ENCODE measurements at places on chromosomes 4 and X.

DNA sequence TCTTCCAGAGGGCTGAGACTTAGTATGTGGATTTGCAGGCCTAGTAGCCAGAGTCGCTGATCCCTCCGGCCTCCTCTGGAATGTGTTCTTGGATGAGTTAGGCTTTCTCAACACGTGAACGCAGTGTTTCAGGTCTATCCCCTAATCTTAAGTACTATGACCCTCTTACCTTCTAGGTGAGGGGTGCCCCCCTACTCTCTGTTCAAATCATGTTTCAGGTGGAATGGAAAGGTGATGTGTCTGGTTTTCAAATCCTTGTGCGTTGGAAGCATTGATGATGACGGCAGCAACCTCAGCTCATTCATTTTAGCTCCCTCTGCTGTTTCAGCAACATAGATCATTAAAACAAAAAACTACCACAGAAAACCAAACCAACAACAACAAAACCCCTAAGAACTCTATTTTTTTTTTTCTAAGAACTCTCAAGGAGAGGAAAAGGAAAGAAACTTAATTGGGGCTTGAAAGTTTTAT is 56.4 kb downstream of the RWDD4 start:
- no peak for DNase-seq

GRCh38 chr4:8709729-8710360 is 117.3 kb downstream of the CPZ start:
- DNase-seq = no peak

- DNase-seq = no peak
Observed at GRCh38 chrX:10986616-10987015, 124.5 kb upstream of the HCCS start.

- no peak for DNase-seq
Observed at GRCh38 chr4:71729856-71730255, 54.0 kb downstream of the GC start.

DNA sequence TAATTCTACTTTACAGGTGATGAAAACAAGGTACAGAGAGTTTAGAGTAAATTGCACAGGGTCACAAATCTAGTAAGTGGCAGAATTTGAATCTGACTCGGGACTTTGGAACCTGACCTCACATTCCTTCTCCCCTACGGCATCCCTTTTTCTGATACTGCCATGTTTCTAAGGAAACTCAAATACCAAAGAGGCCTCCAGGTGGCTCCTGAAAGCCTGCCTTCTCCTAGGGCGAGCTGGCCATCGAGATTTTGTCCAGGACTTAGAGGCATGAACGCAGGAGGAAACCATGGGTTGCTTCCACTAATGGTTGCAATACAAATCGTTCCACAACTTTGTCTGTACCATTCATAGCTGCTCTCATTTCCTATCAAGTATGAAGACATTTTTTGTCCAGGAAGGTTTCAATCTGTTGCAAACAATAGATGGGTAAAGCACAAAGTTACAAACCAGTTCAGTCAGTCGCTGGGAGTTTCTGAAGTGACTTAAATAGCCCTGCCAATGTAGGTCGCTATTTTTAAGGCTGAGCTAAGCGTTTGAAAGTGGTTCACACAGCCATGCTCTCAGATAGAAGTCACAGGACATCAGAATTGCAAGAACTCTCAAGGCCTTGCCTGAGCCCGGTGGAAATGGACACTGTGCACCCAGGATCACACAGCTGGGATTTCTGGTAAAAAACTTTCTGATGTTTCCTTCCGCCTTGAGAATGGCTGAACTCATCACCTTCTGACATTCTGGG is 296.6 kb upstream of the PRPS2 start:
- DNase-seq = no peak

DNA sequence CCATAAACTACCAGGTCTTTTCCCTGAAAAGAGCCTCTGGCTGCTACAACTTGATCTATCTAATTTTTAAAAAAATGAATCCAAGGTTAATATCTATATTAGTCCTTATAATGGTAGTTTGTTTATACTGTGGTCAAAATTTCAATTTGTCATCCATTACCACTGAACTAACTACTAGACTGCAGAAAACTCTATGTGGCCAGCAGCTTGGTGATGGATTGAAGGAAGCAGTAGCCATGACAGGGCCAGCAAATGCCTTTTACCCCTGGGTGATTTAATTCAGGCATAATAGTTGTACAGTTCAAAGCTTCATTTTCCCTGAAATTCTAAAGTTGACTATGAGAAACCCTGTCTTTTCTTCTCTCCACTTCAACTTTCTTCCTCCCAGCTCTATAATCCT is 30.4 kb upstream of the PPARGC1A start:
- no peak for DNase-seq

DNA sequence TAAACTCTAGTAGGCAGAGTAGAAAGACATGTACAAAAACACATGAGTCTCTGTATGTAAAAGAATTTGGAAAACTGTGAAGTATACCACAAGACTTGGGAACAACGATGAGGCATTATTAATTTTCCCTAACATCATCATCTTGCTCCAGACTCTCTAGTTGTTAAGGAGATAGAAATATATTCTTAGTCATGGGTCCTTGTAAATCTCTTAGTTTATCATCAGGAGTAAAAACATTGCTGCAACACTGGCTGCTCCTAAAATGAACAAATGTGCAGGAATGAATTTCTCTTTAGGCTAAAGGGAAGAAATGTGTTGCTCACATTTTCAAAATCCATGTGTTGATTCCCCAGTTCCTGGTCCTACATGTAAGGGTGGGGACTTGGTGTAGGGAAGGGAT is 384.6 kb downstream of the STIM2 start:
- no peak for DNase-seq

- DNase-seq = no peak
Observed at GRCh38 chr4:139682741-139683151, 17.1 kb downstream of the MGST2 start.

DNA sequence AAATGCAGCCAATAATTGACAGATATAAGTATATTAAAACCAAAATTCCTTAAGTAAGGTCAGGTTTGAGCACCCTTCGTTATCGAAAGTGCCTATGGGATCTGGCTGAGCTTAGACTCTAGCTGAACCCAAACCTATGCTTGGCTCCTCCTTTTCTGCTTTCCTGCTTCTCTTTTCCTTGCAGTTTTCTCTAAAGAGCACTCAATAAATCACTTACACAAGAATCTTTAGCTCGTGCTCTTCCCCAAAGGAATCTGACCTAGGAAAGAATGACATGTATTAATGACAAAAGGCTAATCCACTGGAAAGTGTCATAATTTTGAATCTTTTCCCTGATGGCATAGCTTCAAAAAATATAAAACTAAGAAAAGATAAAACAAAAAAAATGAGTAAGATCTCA is 282.7 kb downstream of the DKK2 start:
- no peak for DNase-seq

GRCh38 chr4:28776004-28776403 is 1915.4 kb downstream of the STIM2 start:
- DNase-seq = no peak

DNA sequence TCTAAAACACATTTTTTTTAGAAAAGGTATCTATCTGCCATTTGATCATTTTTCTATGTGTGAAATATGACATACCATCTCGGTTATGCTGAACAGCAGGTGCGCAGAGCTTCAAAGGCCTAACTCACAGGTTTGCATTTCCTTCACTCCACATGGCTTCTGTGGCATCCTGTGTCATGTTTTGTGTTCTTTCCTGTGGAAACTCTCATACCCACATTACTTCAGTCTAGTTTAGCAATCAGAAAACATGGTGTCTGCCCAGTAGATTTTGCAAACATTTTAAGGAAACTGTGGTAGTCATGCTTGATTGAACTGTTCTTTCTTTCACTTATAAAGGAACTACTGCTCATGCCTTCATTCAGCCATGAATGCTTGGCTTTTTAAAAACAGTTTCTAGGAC is 11.3 kb upstream of the ARAP2 start:
- DNase-seq = no peak

DNA sequence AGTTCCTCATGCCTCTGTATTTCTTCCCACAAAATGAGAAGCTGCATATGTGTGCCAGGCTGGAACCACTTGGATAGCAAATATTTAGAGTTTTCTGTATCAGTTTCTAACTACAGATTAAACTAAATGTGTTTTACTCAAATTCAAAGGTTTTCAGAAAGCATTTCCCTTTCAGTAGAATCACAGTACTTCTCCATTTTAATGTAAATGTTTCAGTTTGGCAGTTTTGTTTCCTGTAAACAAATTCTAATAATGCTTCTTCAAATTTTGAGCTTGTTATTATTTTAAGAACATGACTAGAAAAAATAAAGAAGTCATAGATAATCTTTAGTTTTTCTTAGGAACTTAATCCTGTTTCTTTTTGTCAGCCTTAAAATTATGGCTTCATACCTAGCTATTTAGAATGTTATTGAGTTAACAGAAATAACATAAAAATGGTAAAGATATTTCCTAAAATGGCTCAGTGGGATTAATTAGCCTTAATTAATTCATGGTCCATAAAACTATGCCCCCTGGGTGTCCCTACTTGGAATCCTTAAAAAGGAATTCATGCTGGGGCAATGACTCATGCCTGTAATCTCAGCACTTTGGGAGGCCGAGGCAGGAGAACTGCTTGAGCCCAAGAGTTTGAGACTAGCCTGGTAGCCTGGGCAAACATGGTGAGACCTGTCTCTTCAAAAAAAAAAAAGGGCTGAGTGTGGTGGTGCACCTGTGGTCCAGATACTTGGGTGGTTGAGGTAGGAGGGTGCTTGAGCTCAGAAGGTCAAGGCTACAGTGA is 83.8 kb upstream of the GPR34 start:
- no peak for DNase-seq

DNA sequence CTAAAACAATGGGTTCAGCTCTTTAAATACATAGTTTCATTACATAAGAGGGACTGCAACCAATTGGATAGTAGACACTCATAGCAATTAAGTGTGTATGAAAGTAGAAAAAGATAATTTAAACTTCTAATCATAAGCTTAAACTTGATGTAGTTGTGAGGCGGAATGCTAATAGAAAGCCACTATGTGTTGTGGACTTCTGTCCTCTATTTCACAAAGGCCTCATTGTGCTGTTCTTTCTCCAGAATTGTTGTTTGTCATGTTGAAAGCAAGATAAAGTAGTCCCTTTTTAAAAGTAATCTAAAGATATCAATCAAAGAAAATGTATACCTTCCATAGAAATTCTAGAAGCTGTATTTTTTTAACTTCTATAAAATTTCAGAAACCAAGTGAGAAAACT is 329.4 kb downstream of the KLHL4 start:
- no peak for DNase-seq

GRCh38 chr4:90648791-90649190 is 521.6 kb downstream of the CCSER1 start:
- DNase-seq = no peak

DNA sequence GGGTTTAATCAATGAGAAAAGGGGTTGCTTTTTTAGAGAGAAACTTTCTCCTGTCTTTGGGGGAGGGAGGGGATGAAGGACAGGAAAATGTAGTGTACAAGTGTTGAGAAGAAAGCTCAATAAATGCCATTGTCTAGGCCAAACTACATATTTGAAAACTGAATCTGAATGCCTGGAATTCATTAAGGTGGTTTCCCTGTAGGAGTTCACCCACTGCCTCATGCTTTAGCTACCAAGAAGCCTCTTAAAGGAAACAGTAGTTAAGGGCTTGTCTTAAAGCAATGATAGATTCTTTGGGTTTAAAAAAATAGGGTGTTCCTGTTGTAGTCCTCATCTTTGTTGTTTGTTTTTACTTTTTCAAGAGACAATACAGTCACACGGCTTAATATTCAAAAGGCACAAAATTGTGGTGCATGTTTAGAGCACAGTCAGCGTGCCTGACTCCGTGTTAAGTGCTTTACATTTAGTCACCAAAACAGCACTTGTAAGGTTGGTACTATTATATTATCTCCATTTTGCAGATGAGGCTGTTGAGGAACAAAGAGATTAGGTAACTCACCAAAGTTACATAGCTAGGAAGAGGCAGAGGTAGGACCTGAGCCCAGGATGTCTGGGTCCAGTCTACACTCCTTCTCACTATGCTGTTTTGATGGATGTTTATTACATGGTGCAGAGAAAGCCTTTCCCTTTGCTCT is 46.0 kb downstream of the FNIP2 start:
- DNase-seq = no peak

DNA sequence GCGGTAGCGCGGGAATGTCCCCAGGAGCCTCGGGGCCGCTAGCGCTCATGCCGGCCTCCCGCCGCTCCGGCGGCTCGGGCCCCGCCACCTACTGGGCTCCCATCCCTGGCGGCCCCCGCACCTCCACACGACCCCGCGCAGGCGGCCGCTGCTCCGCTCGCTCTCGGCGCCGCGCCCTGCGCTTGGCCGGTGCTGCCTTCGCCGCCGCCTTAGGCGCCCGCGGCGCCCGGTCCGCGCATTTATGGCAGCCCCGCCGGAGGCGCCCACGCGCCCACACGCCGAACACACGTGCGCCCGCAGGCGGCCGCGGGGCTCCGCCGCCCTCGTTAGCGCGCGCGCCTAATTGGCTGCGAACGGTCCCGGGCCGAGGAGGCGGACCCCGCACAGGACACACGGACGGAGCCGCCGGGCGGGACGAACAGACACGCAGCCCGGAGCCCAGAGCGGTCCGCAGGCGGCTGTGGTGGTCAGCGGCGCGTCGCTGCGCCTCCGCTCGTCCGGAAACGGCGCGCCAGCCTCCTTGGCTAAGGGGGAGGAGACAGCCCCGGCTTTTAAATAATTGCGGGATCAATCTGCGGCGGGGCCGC is at the start of gene NKX1-1:
TSS of gene NKX1-1 (minus strand) at position 49 of the 587 bp plus-strand sequence. CDS start at position 49, 0 bp downstream.
- DNase-seq = no peak

DNA sequence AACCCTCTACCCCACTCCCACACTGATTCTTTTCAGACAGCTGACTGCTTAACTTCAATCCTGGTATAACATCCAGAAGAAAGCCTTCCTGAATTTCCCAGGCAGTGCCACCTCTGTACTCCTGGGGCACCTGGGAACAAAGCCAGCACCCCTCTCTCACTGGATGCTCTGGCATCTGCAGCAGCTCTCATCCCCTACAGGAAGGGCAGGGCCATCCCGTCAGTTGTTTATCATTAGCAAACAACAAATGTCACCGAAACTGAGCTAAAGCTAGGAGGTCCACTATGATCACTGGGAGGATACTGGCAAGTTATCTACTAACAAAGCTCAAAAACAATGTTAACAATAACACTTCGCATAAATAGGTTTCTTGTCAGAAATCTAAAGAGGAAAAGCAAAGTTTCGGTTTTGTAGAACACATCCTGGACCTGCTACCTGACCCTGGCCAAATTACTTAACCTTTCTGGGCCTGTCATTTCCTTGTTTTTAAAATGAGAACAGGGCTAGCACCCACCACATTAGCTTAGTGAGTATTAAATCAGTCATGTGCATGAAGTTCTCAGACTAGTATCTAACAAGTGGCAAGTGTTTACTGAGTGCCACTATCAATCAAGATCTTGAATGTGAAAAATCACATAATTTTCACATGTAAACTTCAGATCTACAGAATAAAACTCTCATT is 86.6 kb downstream of the NR3C2 start:
- DNase-seq = no peak

GRCh38 chr4:130855533-130855932 is 1759.6 kb downstream of the C4orf33 start:
- no peak for DNase-seq

- no peak for DNase-seq
Observed at GRCh38 chrX:9562851-9563250, 98.0 kb downstream of the TBL1X start.

- DNase-seq = peak; percentile 38
Observed at GRCh38 chrX:104343428-104344129, 88.8 kb upstream of the ESX1 start.

Measured in femur (tissue), 1 donor.